ENCODE measurements at places on chromosomes 16 and 17. TPM values are rescaled to one million over a fixed set of nuclear protein-coding genes. Genes with fewer than 3 reads are reported as not detected.

Gene HCRT
- not detected for total RNA-seq

Gene EXOC7
- 106 TPM for total RNA-seq

Gene PYDC1
- not detected for total RNA-seq

Gene ABCA10
- total RNA-seq = 0.13 TPM

Gene USP32
- total RNA-seq = 20.1 TPM

Gene PDE6G
- total RNA-seq = not detected

Gene JPH3
- total RNA-seq = not detected

DNA sequence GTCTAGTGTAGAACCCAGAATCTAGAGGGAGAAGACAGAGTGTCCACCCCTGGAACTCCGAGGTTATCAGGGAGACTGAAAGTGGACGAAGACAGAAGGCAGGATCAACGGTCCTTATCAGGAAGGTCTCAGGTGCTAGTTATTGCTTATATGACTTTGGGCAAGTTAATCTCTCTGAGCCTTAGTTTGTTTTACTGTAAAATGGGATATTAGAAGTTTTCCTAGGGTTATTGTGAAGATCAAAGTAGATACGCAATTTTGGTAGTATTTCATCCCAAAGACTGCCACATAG lies 1.2 kb downstream of the RNF167 start:
- no peak for DNase-seq

DNA sequence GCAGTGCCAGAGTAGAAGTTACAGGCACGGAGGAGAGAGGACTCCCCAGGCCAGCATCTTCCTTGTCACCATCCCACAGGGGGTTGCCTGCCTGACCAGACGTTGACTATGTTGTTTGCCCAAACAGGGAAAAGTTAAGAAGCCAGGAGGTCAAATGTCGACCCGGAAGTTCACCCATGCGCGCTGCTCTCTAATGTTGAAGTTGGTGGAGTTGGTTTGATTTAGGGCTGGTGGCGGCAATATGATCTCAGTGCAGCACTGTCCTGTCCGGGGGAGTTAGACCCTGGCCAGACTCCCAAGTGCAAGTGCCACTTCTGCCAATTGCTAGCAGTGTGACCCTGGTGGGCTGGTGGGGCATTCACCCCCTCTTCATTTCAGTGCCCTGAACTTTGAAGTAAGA lies 30.4 kb downstream of the RGS9 start:
- DNase-seq = no peak

GRCh38 chr16:8955828-8956227 lies 7.9 kb downstream of the USP7 start:
- no peak for DNase-seq

DNA sequence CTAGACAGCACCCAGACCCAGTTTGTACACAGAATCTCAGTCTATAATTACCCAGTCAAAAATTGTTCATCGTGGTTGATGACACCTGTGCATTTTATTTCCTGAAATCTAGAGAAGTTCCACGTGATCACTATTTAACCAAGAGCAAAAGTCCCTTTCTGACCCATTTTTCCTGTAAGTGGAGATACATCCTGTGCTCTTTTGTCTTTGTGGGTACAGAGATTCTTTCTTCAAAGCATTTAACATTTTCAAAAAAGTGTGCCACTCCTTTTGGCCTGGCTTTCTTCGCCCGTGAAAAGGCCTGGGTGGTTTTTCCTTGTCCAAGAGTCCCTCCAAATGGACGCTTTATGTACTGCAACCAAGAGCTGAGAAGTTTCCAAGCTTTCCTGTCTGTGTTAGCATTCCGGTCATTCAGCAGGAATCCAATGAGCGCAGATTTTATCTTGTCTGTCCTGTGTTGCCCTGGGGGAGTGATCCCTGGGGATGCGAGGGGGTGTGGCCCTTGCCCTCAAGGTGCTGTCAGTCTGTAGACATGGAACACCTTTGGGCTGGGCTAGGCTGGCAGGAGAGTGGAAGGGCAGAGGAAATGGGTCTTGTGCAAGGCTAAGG lies 161.1 kb upstream of the CACNG5 start:
- peak; percentile 48 for DNase-seq

DNA sequence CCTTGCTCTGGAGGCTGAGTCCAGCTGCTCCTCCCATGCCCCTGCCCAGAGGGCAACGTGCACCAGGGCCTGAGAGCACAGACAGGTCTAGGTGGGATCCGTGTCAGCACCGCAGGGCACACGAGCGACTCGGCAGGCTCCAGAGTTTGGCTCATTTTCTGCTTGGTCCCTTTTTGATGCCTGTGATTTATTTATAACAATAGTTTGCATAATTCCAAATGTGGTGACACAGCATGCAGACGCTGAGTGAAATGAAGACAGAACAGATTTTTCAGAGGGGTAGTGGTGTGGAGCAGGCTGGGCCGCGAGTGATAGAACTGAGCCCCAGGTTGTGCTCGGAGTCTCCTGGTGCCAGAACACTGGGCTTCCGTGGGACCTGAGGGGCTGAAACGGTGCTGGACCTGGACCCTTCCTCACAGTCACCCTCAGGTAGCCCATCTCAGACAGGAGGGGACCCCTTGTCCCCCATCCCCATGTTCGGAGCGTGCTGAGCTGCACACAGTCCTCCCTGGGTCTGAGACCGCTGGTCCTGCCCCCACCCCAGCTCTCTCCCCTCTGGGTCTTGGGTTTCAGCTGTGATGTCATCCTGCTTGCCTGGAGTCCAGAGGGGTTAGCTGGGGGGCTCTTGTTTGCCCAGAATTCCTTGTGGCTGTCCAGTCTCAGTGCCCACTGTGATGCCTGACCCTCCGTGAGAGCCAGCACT lies 95.9 kb downstream of the METRNL start:
- no peak for DNase-seq

GRCh38 chr16:23570992-23571632 lies 13.6 kb downstream of the UBFD1 start:
- no peak for DNase-seq

DNA sequence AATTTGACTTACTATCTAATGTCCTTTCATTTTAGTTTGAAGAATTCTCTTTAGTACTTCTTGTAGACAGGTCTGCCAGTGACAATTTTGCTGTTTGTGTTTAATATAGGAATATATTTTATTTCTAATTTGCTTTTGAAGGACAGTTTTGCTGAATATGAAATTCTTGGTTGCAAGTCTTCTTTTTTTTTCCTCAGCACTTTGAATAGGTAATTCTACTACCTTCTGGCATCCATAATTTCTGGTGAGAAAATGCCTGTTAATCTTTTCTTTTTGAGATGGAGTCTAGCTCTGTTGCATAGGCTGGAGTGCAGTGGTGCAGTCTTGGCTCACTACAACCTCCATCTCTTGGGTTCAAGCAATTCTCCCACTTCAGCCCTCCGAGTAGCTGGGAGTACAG lies 25.2 kb upstream of the CCL22 start:
- DNase-seq = no peak

DNA sequence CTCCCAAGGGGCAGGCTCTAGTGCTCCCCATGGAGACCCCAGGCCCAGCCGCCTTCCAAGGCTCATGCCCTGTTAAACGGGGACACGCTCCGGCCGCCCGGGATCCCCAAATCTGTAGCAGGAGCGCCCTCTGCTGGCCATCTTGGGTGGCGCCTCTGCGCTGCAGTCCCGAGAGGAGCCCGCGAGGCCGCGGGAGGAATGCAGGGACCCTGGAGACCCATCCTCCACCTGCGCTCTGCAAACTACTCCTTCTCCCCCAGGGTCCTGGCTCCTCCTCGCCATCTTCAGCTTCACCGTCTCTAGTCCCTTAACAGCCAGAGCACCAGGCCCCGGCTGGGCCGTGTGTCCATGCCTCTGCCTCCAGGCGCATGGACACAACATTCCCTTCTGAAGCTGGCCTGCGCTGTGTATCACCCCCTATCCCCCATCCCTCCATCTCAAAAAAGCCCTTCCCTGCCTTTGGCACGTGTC lies 23.6 kb upstream of the KRT17 start:
- DNase-seq = peak; percentile 92

DNA sequence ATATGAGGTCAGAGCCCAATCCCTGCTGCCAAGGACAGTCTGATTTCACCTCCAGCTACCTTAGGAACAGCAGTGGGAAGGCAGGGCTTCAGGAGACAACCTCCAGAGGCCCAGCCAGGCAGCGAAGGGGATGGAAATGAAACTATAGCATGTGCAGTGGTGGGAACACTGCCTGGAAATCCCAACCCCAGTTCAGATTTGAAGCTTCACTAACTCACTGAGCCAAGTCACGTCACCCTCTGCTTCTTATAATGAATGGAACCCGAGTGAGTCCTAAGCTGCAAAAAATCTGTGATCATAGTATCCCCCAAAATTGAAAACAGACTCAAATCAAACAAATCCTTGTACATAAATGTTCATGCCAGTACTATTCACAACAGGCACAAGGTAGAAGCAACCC lies 36.0 kb upstream of the SLC39A11 start:
- DNase-seq = no peak

DNA sequence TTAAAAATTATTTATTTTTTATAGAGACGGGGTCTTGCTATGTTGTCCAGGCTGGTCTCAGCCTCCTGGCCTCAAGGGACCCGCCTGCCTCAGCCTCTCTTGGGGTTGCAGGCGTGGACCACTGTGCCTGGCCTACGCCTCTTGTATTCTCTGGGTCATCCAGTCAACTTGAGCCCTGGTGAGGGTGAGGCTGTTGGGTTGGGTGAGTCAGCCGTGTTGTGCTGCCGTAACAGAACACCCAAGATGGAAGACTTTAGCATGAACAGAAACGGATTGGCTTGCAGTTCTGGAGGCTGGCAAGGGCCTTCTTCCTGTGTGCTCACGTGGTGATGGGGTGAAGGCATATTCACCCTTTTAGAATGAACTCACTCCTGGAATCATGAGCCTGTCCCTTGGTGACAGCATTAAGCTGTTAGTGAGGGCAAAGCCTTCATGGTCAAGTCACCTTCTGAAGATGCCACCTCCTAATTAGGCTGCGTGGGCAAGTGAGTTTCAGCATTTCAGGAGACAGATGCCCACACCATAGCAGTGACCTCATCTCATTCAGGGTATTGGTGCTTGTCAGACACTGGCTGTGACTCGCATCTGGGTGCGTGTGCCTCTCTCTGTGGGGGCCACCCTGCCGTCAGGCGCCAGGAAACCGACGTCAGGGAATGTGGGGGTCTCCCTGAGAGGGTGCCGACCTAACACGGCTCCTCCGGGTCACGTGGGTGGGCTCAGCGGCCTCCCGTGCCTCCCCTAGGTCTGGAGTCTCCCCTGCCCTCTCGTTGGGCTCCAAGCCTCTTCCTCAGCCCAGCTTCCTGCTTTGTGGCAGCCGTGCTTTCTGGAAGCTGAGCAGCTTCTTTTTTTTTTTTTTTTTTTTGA lies 49.8 kb downstream of the WDR45B start:
- DNase-seq = no peak

- no peak for DNase-seq
These were observed 14.9 kb downstream of the TSR1 start for GRCh38 chr17:2321399-2321798.

DNA sequence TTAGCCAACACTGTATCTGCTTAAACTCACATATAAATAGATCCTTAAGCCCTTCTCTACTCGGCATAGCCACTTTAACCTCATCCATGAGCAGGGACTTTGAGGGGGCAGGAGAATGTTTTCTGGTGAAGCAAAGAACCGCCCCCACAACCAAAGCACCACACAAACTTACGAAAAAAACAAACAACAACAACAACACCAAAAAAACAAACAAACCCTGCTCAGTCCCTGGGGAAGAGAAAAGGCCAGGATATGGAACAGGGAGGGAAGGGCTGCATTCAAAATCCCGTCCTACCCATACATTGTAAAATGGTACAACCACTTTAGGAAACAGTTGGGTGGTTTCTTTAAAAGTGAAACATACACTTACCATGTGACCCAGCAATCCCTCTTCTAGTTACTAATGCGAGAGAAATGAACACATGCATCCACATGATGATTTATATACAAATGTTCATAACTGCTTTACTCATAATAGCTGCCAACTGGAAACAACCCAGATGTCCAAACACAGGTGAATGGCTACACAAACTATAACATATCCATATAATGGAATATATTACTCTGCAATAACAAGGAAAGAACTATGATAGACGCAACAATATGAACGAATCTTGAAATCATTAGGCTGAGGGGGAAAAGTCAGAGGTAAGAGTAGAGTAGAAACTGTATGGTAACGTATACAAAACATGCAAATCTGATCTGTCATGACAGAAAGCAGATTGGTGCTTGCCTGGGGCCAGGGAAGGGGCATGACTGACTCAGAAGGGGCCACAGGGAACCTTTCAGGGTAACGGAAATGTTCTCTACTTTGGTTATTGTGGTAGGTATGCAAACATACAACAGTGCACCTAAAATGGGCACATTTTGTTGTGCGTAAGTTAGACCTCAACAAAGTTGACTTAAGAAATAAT lies 37.7 kb upstream of the TOB1 start:
- no peak for DNase-seq

- no peak for DNase-seq
These were observed 82.3 kb downstream of the TBC1D16 start for GRCh38 chr17:79953335-79953734.

DNA sequence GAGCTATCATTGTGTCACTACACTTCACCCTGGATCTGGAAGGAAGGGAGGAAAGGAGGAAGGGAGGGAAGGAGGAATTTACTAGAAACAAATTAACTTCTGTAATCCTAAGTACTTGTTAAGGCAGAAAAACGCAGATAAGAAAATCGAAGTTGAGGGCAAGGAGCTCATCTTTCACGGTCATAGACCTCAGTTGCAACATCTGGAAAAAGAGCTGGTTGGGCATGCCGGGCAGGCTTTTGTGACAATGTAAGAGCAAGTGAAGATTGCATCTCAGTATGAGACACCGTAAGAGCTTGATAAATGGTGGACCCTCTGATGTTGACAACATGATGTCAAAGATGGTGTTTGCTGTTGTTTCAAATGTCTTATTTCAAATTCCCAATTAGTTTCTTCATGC lies 721.5 kb downstream of the MAF start:
- no peak for DNase-seq

GRCh38 chr16:27226976-27227705 lies 23.8 kb downstream of the KDM8 start:
- no peak for DNase-seq

GRCh38 chr17:13367154-13367553 lies 234.6 kb downstream of the HS3ST3A1 start:
- no peak for DNase-seq

Measured in activated T-cell treated with anti-CD3 and anti-CD28 coated beads, Interleukin-2, amount 50 U/mL, for 4 hours (primary cell).